ENCODE measurements at places on chromosomes 13 and 19. TPM values are rescaled to one million over a fixed set of nuclear protein-coding genes. Genes with fewer than 3 reads are reported as not detected.

OR7G1 gene
- total RNA-seq: not detected

MEIOSIN gene
- not detected for total RNA-seq

PRX gene
- 2.8 TPM for total RNA-seq

GRCh38 chr19:10961073-10961860 lies 437 bp downstream of the SMARCA4 start:
- H3K27ac ChIP-seq: peak overlapping the region; percentile 70
- no peak for DNase-seq
- H3K36me3 ChIP-seq: no peaks in the 10 kb centered on the region
- peaks cover 47% of the 10 kb centered on the region for H3K4me1 ChIP-seq
- peak overlapping the region; percentile 82 for H3K4me3 ChIP-seq

- no peak for DNase-seq
- H3K36me3 ChIP-seq: no peaks in the 10 kb centered on the region
- no peak overlapping the region for H3K27ac ChIP-seq
- H3K4me3 ChIP-seq: no peak overlapping the region
Observed at GRCh38 chr13:20394169-20394501, 131.5 kb downstream of the CRYL1 start.

DNA sequence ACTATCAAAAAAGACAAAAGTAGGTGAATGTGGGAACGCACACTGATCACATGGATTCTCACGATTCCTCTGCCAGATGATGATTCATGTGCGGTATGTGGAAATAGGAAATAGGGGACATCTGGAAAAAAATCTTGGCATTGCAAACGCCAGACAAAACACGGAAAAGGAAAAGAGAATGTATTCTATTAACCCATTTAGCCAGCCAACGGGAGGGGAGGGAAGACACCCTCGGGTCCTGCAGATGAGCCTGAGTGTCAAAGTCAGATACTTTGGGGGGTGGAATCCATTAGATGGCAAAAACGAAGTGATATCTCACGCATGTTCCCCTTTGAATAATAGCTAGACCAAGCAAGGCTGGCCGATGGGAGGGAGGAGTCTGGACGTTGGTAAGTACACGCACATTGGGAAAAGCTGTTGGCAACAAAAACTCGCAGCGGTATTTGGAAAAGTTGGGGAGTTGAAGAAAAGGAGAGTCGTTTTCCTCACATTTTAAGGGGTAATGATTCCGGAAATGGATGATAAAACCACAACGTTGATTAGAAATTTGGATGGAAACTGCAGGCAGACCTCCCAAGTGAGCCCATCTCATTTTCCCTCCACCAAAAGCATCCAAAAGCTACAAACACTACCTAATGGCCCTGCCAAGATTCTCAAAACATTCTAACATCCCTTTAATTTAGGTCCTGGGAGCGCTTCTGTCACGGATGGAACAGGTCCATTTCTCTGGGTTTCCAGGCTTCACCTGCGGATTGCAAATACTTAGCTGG lies 73.6 kb downstream of the COL4A1 start:
- no peak for DNase-seq
- no peak overlapping the region for H3K27ac ChIP-seq
- peaks cover 35% of the 10 kb centered on the region for H3K27me3 ChIP-seq
- H3K4me3 ChIP-seq: no peak overlapping the region

GRCh38 chr13:74466020-74466419 lies 331.8 kb upstream of the KLF12 start:
- no peaks in the 10 kb centered on the region for H3K27me3 ChIP-seq
- H3K4me1 ChIP-seq: no peaks in the 10 kb centered on the region
- H3K36me3 ChIP-seq: no peaks in the 10 kb centered on the region
- H3K4me3 ChIP-seq: no peak overlapping the region
- no peak overlapping the region for H3K27ac ChIP-seq
- no peak for DNase-seq

GRCh38 chr13:73413656-73414055 lies 354.9 kb downstream of the KLF5 start:
- no peak for DNase-seq
- H3K36me3 ChIP-seq: no peaks in the 10 kb centered on the region
- H3K4me3 ChIP-seq: no peak overlapping the region
- no peaks in the 10 kb centered on the region for H3K27me3 ChIP-seq
- no peaks in the 10 kb centered on the region for H3K4me1 ChIP-seq

GRCh38 chr19:23365222-23365621 lies 30.0 kb downstream of the ZNF91 start:
- H3K4me1 ChIP-seq: no peaks in the 10 kb centered on the region
- no peak for DNase-seq
- H3K36me3 ChIP-seq: peaks cover 14% of the 10 kb centered on the region
- H3K4me3 ChIP-seq: no peak overlapping the region
- H3K27me3 ChIP-seq: no peaks in the 10 kb centered on the region
- no peak overlapping the region for H3K27ac ChIP-seq

DNA sequence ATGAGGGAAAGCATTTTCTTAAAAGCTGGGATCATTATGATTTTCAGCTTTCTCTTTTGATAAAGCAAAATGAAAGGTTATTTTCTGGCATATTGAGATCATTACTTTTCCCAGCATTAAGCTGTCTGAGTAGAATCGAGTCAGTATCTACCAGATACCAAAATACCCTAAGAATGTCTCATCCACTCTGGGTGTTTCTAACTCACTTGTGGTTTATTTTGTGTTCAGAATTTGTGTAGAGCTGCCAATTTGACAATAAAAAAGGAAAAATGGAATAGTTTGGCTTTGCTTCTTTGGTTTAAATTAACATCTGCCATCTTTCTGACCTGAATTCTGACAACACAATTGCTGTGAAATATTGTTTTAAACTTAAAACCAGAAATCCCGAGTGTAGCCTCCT lies 438.7 kb upstream of the ARGLU1 start:
- H3K4me3 ChIP-seq: no peak overlapping the region
- no peaks in the 10 kb centered on the region for H3K36me3 ChIP-seq
- H3K27me3 ChIP-seq: no peaks in the 10 kb centered on the region
- H3K4me1 ChIP-seq: no peaks in the 10 kb centered on the region

All from T-cell (primary cell).